ENCODE measurements at places on chromosomes 13 and 19. TPM values are rescaled to one million over a fixed set of nuclear protein-coding genes. Genes with fewer than 3 reads are reported as not detected.

ADAMTSL5 gene
- total RNA-seq = 4.8 TPM

- H3K27me3 ChIP-seq = no peaks in the 10 kb centered on the region
- no peaks in the 10 kb centered on the region for H3K36me3 ChIP-seq
- no peak for DNase-seq
- no peak overlapping the region for H3K27ac ChIP-seq
Observed at GRCh38 chr13:96835546-96835945, 158.7 kb downstream of the OXGR1 start.

DNA sequence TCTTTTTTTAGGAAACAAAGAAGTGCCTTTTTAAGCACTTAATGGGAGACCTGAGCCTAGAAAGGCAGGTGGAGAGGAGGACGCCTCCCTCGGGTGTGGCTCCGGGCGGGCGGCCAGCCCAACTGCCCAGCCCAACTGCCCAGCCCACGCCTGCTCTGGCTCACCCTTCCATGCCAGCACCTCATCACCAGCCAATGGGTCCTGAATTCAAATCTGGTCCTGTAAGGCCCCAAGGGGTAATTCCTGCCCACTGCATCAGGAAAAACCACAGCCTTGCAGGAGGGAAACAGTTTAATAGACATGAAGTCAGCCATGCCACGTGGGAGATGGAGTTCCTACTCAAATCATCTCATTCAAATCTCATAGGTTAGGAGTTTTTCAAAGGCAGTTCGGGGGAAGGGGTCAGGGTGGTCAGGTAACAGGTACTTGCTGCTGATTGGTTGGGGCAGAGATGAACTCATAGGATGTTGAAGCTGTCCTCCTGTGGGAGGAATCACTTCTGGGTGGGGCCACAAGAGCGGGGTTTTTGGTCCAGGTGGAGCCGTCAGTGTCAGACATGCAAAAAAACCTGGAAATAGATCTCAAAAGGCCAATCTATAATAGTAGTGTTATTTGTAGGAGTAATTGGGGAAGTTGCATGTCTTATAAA lies 64.9 kb downstream of the HSPH1 start:
- H3K36me3 ChIP-seq = no peaks in the 10 kb centered on the region
- peaks cover 5% of the 10 kb centered on the region for H3K27me3 ChIP-seq
- no peak overlapping the region for H3K4me3 ChIP-seq
- H3K4me1 ChIP-seq = no peaks in the 10 kb centered on the region
- H3K27ac ChIP-seq = no peak overlapping the region
- DNase-seq = peak; percentile 74

FGF14 gene
- total RNA-seq = 2.0 TPM

DNA sequence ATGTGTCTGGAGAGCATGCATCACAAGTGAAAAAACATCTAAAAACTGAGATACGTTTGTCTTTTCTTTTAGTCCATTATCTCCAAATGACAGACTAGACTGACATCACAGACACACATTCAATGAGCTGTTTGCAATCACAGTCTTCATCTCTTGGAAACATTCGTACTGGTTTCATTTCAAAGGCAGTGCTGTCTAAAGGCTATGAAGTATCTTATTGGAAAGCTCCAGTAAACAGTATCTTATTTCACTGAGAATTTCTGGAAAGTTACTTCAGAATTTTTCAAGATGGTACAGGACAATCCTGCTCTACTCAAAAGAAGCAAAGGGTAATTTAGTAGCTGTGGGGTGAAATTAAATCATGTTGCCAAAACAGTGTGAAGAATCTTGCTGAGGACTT lies 53.5 kb upstream of the TNFRSF19 start:
- no peak for DNase-seq
- H3K4me1 ChIP-seq = no peaks in the 10 kb centered on the region
- H3K27ac ChIP-seq = no peak overlapping the region

ZNF729 gene
- total RNA-seq = not detected

GRCh38 chr13:25692099-25692498 lies 320.3 kb downstream of the ATP8A2 start:
- H3K27me3 ChIP-seq = no peaks in the 10 kb centered on the region
- no peaks in the 10 kb centered on the region for H3K36me3 ChIP-seq
- no peak overlapping the region for H3K27ac ChIP-seq
- no peaks in the 10 kb centered on the region for H3K4me1 ChIP-seq
- no peak overlapping the region for H3K4me3 ChIP-seq

- no peak overlapping the region for H3K27ac ChIP-seq
- no peak for DNase-seq
- H3K27me3 ChIP-seq = no peaks in the 10 kb centered on the region
- H3K4me1 ChIP-seq = peaks cover 4% of the 10 kb centered on the region
- H3K4me3 ChIP-seq = no peak overlapping the region
Observed at GRCh38 chr19:46693760-46694159, 23.2 kb downstream of the PRKD2 start.

DNA sequence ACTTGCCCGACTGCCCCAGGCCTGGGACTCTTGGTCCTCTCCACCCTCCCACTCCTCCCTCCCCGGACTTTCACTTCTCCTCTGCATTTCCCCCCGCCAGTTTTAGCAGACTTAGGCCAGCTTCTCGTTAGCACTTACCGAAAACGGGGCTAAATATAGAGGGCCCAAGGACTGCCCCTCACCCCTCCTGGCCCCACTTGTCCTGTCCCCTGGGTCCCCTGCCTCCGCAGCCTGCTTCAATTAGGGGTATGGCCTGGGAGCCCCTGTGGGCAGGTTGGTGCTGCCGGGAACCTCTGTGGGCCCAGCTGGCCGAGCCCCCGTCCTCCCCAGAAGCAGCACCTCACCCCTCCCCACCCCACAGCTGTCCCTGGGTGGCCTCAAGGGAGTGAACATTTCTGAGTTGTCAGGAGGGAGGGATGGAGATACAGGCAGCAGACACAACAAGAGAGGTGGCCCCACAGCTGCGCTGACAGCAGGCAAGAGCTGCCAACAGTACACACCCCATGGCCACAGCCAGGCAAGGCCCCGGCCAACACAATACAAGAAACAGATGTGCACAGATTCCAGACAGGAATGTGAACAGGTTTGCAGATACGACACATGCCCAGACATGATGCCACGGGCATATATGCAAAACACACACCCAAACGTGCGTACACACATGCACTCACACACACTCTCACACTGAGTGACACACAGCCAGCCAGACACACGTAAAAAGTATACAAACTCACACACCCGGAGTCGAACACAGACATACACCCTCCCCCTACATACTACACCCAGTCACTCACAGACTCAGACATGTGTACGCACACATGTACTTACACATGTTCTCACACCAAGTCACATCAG lies 2.6 kb downstream of the POU2F2 start:
- H3K4me3 ChIP-seq = no peak overlapping the region
- no peaks in the 10 kb centered on the region for H3K36me3 ChIP-seq
- H3K27me3 ChIP-seq = peaks cover 14% of the 10 kb centered on the region
- no peak overlapping the region for H3K27ac ChIP-seq
- DNase-seq = no peak

GRCh38 chr19:35052599-35053190 lies 11.2 kb downstream of the HPN start:
- no peaks in the 10 kb centered on the region for H3K4me1 ChIP-seq
- no peak overlapping the region for H3K27ac ChIP-seq
- no peak overlapping the region for H3K4me3 ChIP-seq
- no peaks in the 10 kb centered on the region for H3K36me3 ChIP-seq
- no peaks in the 10 kb centered on the region for H3K27me3 ChIP-seq

KCNC3 gene
- total RNA-seq = 12.8 TPM

COPE gene
- 141 TPM for total RNA-seq

- no peaks in the 10 kb centered on the region for H3K27me3 ChIP-seq
- H3K27ac ChIP-seq = no peak overlapping the region
- no peak overlapping the region for H3K4me3 ChIP-seq
- no peaks in the 10 kb centered on the region for H3K36me3 ChIP-seq
Observed at GRCh38 chr13:60035874-60036273, 127.9 kb downstream of the DIAPH3 start.

- H3K4me3 ChIP-seq = no peak within 1 kb of the TSS
- H3K4me1 ChIP-seq = no peaks in the 10 kb centered on the region
- no peak within 1 kb of the TSS for H3K27ac ChIP-seq
- no peaks in the 10 kb centered on the region for H3K36me3 ChIP-seq
- DNase-seq = no peak
Observed at GRCh38 chr19:50649433-50650391, at the start of gene C19orf81. TSS of gene C19orf81 (plus strand) at chr19:50649445. CDS start at chr19:50649445, 0 bp downstream.

- H3K4me3 ChIP-seq = peak overlapping the region; percentile 51
- H3K27me3 ChIP-seq = no peaks in the 10 kb centered on the region
- no peaks in the 10 kb centered on the region for H3K36me3 ChIP-seq
- peaks cover 8% of the 10 kb centered on the region for H3K4me1 ChIP-seq
- DNase-seq = no peak
Observed at GRCh38 chr13:36920616-36921185, 663 bp upstream of the SMAD9 start.

DNA sequence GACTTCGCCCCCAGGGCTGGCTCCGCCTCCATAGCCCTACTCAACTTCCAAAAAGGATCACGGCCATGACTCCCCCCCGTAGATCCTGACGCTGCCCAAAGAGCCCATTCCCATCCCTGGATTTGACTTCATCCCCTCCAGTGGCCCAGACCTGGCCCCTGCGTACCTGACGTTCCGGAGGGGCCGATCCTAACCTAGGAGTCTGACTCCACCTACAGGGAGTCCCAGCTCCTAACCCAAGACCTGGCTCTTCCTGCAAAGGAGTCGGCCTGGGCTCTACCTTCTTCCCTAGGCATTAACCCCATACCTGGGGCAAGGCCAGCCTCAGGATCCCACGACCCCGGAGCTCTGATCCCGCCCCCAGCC lies 10.8 kb downstream of the STAP2 start:
- DNase-seq = no peak
- peak overlapping the region; percentile 39 for H3K4me3 ChIP-seq
- no peaks in the 10 kb centered on the region for H3K4me1 ChIP-seq
- H3K36me3 ChIP-seq = no peaks in the 10 kb centered on the region

KRTDAP gene
- total RNA-seq = not detected

DNA sequence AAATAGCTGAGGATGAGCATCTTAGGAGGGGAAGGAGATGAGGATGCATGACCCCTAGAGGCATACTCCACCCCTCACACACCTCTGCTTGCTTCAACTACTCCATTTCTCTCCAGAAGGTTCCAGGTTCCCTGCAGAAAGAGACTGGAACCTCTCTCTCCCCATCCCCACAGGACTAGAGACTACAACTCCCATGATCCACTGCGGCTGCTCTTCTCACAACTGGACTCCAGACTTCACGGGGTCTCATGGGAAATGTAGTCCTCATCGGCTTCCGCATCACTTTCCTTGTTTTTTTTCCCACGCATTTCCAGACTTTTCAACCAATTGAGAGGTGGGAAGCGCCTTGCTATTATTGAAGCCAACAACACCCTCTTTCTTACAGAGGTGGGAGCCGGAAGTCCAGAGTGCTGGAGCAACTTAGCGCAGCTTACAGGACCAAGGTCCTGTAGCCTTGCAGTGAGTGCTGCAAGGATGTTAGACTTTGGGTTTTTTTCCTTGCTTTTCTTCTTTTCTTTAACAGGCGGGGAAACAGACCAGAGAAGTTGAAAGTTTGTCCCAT lies 13.9 kb upstream of the CACNG6 start:
- H3K27ac ChIP-seq = no peak overlapping the region
- no peak for DNase-seq
- peaks cover 52% of the 10 kb centered on the region for H3K27me3 ChIP-seq
- H3K4me3 ChIP-seq = peak overlapping the region; percentile 26
- H3K4me1 ChIP-seq = peaks cover 13% of the 10 kb centered on the region

DNA sequence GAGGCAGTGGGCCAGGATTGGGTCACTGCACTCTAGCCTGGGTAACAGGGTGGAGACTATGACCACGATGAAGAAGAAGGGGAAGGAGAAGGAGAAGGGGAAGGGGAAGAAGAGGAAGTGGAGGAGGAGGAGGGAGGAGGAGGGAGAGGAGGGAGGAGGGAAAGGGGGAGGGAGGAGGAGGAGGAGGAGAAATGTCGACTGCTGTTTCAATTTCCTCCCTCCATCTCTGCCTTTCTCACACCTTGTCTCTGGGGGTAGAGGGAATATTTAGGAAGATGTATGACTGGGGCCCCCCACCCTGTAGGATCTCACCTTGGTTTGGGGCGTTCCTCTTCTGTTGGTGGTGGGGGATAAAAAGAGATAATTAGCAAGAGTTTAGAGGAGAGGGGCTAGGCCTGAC lies 3.8 kb downstream of the TNNT1 start:
- H3K4me1 ChIP-seq = no peaks in the 10 kb centered on the region
- H3K27ac ChIP-seq = no peak overlapping the region
- no peaks in the 10 kb centered on the region for H3K36me3 ChIP-seq

DNA sequence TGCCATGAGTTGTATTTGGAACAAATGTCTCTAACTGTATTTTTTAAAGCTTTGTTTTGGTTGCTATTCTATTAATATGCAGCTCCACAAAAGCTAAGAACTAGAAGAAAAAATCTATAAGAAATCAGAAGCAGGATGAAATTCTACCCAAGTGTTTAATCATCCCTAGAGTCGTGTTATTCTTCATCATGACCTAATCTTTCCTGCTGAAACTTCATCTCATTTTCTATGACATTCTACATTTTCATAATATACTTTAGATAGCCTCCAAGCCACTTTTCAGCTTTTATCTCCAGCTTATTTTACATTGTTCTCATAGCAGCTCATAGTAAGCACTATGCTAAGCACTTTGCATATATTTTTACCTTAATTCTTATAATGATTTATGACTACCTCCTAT lies 302.8 kb downstream of the FOXO1 start:
- H3K4me3 ChIP-seq = no peak overlapping the region
- H3K36me3 ChIP-seq = no peaks in the 10 kb centered on the region
- H3K27ac ChIP-seq = no peak overlapping the region
- H3K4me1 ChIP-seq = no peaks in the 10 kb centered on the region

- no peak for DNase-seq
- H3K36me3 ChIP-seq = peaks cover 49% of the 10 kb centered on the region
- no peaks in the 10 kb centered on the region for H3K27me3 ChIP-seq
- H3K4me3 ChIP-seq = no peak overlapping the region
- no peak overlapping the region for H3K27ac ChIP-seq
Observed at GRCh38 chr19:3494051-3494450, 6.4 kb downstream of the DOHH start.

CLEC4G gene
- total RNA-seq = 1.4 TPM

- H3K4me3 ChIP-seq = no peak overlapping the region
- H3K4me1 ChIP-seq = peaks cover 7% of the 10 kb centered on the region
- H3K27me3 ChIP-seq = no peaks in the 10 kb centered on the region
- DNase-seq = no peak
- H3K36me3 ChIP-seq = no peaks in the 10 kb centered on the region
Observed at GRCh38 chr13:25902891-25903341, 148.9 kb downstream of the SHISA2 start.

DNA sequence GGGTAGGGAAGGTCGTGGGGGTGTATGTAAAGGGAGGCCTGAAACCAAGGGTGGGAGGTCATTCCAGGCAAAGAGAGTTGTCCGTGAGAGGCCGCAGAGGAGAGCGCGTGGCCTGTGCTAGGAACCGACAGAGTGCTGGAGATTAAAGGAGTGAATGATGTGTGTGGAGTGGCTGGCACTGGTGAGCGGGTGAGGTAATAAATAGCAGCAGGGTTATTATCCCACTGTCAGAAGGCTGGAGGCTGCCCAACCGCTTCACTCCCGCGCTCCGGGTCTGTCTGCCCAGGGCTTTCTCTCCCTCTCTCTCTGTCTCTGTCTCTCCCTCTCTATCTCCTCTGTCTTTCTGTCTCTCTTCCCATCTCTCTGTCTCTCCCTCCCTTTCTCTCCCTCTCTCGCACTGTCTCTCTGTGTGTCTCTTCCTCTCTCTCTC lies 17.4 kb downstream of the ZNF579 start:
- H3K27ac ChIP-seq = no peak overlapping the region
- H3K27me3 ChIP-seq = no peaks in the 10 kb centered on the region
- no peak for DNase-seq
- H3K4me3 ChIP-seq = no peak overlapping the region
- no peaks in the 10 kb centered on the region for H3K36me3 ChIP-seq
